NCI-H1417 (cell line): ENCODE measurements at places on chromosomes 12 and 14.

DNA sequence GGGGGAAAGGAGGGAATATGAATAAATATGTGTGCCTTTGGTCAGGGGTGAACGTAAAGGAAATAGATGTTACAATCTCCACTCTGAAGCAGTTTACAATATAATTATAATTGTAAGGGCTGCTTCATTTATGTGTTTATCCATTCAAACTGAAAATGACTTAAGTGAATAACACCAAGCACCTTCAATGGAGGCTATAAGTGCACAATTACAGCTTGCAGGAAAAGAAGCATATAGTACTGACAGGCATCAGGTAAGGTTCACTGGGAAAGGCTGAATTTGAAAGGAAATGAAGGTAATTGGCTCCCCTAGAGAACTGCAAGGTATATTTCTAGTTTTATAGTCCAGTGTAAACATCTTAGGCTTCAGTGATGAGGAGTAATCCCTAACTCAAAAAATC is 192.7 kb downstream of the STXBP6 start:
- DNase-seq: no peak

DNA sequence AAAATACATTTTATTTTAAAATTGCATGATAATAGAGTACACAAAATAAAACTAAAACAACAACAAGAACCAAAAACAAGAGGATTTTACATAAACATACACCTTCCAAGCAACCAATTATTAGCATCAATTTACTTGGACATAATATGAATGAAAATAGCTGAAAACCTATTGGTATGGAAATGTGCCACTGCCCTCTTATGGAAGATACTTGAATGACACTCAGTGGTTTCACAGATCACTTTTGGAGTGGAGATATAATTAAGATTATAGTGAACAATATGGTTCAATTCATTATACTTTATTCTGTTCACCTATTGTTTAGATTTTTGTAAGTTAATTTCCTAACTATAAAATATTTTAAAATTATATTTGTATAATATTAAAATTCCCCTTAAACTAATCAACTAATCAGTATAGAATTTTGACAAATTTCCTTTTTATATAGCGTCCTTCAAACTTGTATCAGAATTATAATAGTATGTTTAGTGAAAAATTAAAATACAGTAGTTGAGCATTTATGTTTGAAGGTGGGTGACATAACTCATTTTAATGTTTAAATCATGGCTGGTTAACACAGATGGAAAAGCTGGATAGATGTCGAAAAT is 70.1 kb downstream of the SLC6A15 start:
- DNase-seq: peak; percentile 40

- DNase-seq: no peak
Observed at GRCh38 chr12:8951744-8952143, 2.3 kb upstream of the M6PR start.

GRCh38 chr12:6817662-6818157 is 3.9 kb upstream of the GPR162 start:
- DNase-seq: no peak

GRCh38 chr12:47065546-47065945 is 13.9 kb upstream of the PCED1B start:
- DNase-seq: no peak

- no peak for DNase-seq
Observed at GRCh38 chr14:88522393-88522792, 32.4 kb downstream of the PTPN21 start.

DNA sequence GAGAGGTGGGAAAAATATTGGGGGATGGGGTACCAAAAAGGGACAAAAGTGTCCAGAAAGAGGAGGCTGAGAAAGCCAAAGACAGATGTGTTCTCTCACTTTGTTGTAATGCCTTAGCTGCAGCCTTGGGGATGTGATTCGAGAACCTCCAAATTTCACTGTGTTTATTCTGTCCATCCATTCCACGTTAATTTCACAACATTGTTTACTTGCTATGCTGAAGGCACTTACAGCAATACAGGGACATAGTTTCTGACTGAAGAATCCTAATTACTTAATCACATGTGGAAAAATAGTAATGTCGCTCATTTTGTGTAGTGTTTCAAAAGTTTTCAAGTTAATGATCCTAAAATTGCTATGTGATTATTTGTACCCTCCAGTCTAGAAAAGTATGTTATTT is 146.2 kb upstream of the SLC38A2 start:
- no peak for DNase-seq

DNA sequence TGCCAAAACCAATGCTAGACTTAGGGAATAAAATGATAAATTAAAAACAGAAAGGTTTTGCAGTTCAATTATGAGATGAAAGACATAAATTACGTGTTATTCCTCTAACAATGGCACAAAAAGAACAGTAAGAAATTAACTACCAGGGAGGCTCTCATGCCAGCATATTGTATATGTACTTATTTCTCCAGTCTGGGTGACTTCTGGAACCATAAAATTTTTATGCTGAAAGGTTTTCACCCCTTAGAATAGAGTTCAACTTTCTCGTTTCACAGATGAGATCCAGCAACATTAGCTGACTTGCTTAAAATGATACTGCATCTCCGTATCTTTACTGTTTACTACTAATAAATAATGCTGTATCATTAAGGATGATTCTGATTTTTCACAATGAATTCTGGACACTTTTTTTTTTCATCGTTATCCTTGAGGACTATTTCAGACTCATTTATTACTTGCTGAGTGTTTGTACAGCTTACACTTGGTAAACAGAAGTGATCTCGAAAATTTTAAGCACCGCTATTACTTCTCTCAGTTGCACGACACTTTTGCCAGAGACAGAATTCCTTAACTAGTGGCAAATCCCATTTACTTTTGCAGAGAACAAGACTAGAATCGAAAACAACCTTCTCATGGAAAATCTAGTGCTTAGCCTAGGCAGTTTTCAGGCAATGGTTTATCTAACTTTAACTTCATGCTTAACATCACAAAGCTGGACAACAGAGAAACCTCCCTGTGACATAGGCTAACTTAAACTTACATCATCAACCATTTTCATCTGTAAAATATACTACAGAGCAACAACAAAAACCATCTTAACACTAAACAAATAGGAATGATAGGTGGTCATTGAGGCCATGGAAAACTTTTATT is 2.7 kb downstream of the RSRC2 start:
- peak; percentile 20 for DNase-seq

DNA sequence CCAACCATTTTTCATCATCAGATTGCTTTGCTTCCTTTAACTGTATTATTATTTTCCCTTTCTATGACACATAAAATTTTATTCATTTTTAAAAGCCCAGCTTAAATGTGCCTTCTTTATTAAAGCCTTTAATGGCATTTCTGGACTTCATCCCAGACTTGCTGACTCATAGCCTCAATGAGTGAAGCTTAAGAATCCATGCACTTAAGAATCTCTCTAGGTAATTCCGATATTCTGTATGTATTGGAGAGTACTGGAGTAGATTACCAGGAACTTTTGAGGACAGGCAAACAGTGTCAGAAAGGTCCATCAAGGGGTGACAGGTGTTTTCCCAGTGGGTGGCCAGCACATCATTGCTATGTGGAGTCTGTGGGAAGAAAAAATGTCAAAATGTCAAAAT is 107.9 kb downstream of the PTPRQ start:
- DNase-seq: no peak

DNA sequence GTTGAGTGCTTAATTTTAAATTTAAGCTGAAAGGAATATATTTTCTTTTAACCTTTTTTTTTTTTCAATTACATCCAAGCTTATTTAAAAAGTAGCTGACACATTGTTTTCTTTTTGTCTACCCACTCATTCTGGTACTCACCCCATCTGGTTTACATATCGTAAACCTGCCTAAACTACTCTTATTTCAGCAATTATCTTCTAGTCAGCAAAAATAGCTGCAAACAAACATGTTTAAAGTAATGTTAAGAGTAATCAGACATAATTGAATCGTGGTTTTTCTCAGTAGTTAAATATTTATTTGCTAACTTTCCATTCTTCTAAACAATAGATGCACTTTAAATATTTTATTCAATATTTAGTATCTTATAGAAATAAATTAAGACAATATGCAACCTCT is 492.7 kb upstream of the MGAT4C start:
- no peak for DNase-seq

DNA sequence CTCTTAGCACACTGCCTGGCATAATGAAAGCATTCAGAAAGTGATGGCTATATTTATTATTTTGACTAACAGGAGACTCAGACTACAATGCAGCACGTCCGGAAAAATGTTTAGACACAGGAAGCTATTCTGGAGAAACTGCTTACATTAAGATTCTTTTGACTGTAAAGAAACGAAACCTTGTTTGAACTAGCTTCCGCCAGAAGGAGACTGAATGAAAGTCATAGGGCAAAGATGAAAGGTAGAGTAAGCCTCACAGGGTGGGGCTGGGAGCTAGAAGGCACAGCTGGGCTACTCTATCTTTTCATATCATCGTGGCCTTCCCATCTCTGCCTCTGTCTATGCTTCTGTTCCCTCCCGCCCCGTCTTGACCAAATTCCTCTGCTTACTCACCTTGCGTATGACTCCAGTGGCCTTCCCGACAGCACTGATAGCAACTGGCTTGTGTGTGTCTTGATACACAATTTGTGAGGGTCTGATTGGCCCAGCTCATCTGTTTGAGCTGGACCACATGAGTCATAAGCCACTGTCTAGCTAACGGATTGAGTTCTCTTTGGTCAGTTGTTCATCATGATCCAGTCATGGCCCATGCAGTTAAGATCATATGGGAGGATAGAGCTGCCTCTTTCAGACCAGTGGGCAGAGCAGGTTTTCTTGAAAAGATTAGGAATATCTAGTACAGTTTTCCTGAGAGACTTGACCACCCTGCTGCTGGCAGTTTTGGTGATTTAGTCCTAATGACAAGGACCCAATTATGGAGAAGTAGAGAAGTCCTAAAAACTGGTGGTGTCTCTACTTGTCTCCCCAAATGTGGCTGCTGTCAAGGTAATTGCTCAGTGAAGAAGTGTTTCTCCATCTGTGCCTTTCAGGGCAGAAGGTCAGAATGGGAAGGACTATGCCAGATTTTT is 151.5 kb upstream of the SLC38A2 start:
- no peak for DNase-seq

- DNase-seq: no peak
Observed at GRCh38 chr12:40313928-40314327, 89.1 kb downstream of the LRRK2 start.

- no peak for DNase-seq
Observed at GRCh38 chr12:28991626-28992025, 157.5 kb upstream of the FAR2 start.

GRCh38 chr12:85794531-85794930 is 41.7 kb downstream of the RASSF9 start:
- no peak for DNase-seq

GRCh38 chr14:31977001-31977556 is 100.0 kb upstream of the ARHGAP5 start:
- no peak for DNase-seq

- DNase-seq: no peak
Observed at GRCh38 chr14:23564181-23564812, 3.3 kb downstream of the AP1G2 start.

GRCh38 chr14:90659156-90659555 is 157.1 kb downstream of the TTC7B start:
- no peak for DNase-seq

GRCh38 chr14:75030147-75030546 is 21.1 kb downstream of the MLH3 start:
- DNase-seq: no peak

GRCh38 chr12:124862768-124863415 is 772 bp downstream of the SCARB1 start:
- peak; percentile 49 for DNase-seq

GRCh38 chr12:54258201-54258681 is 21.7 kb downstream of the CBX5 start:
- peak; percentile 50 for DNase-seq

DNA sequence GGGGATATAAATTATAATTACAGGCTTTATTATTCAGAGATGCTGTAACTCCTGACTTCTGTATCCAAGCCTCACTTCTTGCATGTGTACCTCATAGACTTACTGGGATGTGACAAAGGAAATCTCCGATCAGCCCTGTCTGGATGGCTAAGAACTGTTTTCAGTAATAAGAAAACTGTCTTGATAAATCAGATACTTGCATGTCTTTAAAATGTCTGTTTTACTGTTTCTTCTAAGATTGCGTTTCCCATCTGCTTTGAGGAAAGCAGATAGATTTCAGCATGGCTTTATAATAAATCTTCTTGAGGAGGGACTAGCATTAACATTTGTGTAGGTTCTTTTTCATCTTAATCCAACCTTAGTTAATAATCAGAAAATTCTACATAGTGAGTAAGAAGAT is 395.9 kb downstream of the EGLN3 start:
- no peak for DNase-seq

- DNase-seq: no peak
Observed at GRCh38 chr12:105280966-105281693, 45.2 kb upstream of the APPL2 start.

DNA sequence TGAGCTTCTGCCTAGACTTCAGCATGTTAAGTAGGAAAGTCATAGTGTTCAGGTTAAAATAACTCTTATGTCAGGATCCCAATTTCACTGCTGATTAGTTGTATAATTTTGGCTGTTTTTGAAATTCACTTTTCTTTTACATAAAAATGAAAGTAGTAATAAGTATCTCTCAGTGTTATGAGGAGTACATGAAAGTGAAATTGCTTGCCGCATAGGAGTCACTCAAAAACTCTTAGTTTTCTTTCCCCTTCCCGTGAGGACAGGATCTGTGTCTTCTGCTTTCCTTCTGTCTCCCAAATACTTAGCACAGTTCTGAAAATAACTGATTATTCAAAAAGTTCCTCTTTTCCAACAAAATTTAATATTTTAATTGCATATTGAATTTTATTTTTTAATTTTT is 100.5 kb downstream of the SLC38A4 start:
- DNase-seq: no peak

- no peak for DNase-seq
Observed at GRCh38 chr12:71967211-71967610, 28.6 kb downstream of the TPH2 start.

DNA sequence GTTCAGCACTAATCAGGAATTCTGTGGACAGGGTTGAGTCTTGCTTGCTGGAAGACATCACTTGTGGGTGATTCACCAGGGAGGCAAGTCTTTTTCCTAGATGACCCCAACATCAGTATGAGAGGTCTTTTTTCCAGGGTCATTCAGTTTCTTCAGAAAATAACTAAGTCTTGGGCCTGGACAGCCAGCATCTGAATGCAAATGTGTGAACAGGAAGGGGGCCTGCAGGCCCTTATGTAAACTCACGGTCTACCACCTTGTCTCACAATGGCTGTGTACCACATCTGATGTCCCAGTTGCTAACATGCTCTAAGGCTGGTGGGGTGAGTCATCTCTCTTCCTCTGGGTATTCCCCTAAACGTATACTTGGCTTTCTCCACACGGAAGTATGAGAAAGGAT is 79.2 kb downstream of the HECTD4 start:
- no peak for DNase-seq

GRCh38 chr12:34298971-34299801 is 276.9 kb downstream of the ALG10 start:
- DNase-seq: no peak

DNA sequence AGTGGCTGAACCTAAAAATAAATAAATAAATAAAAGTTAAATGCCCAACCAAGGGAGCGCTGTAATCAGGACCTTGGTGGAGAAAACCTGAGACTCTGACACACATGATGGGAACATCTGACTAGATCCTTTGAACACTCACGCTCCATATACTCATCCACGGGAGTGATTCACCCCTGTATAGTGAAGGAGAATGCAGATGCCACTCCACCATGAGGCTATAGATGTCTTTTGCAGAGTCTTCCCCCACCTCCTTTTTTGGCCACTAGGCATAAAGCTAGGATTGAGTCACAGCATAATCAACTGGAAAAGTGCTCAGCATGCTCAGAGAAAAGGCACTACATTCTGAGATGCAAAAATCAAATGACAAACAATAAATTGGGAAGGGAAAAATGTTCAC is 19.0 kb downstream of the ADAM20 start:
- DNase-seq: no peak
